ENCODE measurements at places on chromosomes 4 and X.

DNA sequence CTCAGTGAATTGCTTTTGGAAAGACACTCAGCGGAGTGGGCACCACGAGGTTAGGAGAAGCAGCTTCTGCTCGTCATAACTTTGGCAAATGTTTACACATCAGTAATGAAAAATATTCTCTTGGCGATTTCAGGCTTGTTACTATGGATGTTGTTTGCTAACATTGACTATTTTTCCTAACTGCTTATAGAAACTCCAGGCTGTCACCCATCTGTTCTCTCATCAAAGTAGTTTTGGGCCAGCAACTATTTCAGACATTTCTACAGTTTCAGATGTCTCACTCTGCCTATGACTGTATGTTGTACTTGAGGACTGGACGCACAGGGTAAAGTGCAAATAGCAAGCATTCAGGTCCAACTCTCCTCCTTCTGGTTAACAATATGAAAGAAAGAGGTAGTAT is 346.7 kb downstream of the TRIML1 start:
- DNase-seq = no peak

DNA sequence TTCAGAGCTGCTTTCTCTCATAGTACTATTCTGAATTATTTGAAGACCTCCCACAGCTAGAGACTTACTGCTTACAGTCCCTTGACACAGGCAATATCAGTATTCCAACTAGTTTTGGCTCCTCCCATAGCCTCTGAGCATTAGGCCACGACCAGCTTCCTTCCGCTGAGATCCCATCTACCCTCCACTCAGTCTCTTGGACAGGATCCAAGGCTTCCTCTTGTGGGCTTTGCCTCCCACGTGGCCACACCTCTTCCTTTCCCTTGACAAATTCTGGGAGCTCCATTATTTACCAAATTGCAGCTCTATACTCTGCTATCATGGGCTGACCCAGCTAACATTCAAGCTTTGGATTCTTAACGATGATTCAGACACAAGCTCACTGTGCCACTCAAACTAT is 470.4 kb upstream of the GALNT7 start:
- DNase-seq = no peak

GRCh38 chr4:47819178-47819577 is 18.7 kb downstream of the CORIN start:
- no peak for DNase-seq

- no peak for DNase-seq
Observed at GRCh38 chr4:78599931-78600375, 48.4 kb downstream of the ANXA3 start.

GRCh38 chr4:53015681-53016080 is 153.6 kb downstream of the RASL11B start:
- DNase-seq = peak; percentile 14

- no peak for DNase-seq
Observed at GRCh38 chr4:145613566-145614232, 5.5 kb upstream of the MMAA start.

- DNase-seq = no peak
Observed at GRCh38 chr4:76882630-76883029, 15.3 kb downstream of the SOWAHB start.

DNA sequence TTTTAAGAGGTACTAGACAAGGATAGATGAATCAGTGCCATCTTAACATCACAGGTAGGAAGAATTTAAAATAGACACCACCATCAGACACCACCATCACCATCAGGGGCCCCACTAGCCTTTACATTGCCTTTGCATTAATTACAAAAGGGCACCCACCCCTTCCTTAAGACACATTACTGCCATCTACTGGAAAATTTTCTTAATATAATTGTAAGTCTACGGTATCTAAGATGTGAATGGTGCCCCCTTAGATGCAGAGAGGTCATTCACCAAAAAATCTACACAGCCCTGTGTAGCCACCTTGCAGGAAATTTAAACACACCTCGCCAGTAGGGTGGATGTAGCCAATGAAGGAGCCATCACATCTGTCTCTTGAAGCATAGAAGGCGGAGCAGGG is 184.1 kb downstream of the MID1IP1 start:
- no peak for DNase-seq

- DNase-seq = no peak
Observed at GRCh38 chr4:141853091-141853764, 216.8 kb downstream of the IL15 start.

GRCh38 chr4:114807357-114807756 is 208.8 kb downstream of the UGT8 start:
- no peak for DNase-seq

GRCh38 chr4:1208970-1209704 is 36.8 kb upstream of the SPON2 start:
- DNase-seq = no peak

DNA sequence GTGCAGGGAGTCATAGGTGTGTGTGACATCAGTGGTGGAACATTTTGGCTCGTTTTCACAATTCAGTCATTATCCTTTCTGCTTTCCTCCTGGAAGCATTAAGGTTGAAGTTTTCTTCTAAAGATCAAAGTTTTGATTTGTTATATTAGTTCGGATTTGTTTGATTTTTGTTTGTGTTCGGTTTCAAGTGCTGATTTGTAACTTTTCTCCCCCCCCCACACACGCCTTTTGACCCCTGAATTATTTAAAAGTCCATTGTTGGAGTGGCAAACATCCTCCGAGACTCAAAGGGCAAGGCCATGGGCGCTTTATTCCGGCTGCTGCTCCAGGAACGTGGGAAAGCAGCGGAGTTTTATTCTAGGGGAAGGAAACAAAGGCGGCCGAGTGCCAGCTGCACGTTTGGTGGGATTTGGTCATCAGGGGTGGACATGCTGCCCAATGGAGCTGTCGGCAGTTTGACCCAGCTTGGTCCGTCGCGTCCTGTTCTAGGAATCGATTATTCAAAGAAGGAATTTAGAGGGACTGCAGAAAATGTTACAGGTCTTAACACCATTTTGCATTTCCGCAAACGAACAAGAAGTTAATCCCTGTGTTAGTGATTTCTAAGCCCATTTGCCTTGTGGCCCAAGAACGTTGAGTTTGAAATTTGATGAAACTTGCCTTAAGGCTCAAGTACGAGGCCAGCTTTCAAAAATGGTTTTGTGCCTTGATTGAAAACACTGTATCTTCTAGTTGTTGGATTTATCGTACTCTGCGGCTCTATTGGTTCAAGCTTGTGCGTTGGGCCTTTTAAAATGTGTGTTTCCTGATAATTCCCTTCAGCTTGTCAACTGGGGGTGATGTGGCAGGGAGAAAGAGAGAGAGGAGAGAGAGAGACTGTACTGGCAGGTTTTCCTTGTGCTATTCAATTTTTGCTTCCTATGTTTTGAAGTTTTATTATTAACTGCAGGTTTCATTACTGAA is 565 bp upstream of the ZNF41 start:
- peak; percentile 22 for DNase-seq
